ENCODE measurements at places on chromosomes 11 and 22.

DNA sequence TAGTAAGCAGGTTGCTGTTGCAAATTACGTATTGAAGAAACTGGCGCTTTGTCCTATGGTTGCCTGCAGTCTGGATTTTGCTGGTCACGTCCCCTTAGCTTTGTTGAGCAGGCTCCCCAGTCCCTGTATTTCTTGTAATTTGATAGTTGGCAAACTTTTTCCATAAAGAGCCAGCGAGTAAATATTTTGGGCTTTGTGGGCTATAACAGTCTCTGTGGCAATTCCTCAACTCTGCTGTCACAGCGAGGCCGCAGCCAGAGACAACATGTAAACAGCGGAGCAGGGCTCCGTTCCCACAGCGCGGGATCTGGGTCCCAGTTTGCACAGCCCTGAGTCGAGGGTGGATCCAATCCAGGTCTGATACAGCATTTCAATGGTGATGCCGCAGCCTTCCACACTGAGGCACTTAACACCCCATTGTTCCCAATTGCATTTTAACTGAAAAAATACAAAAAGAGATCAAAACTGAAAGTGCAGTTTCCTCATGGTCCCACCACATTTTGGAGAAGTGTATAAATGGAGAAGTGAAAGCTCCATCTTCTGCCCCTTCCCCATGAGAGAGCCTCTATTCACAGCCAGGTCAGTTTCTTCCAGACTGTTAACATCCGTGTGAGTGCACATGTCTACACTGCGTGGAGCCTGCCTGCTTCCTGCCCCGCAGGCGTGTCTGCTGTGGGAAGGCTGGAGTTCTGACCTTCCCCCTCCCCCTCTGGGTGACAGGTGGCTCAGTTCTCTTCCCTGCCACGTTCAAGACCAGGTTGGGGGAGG, 89.1 kb downstream of the RPS6KA4 start:
- DNase-seq = no peak

- DNase-seq = no peak
Observed at GRCh38 chr22:46514592-46515207, 22.7 kb downstream of the CELSR1 start.

- no peak for DNase-seq
Observed at GRCh38 chr22:46649141-46650077, 29.2 kb downstream of the GRAMD4 start.

- no peak for DNase-seq
Observed at GRCh38 chr11:128941573-128942271, 949 bp downstream of the TP53AIP1 start.

- no peak for DNase-seq
Observed at GRCh38 chr22:24726848-24727217, 47.7 kb downstream of the PIWIL3 start.

- DNase-seq = no peak
Observed at GRCh38 chr11:13329670-13330356, 52.2 kb downstream of the BMAL1 start.

- DNase-seq = no peak
Observed at GRCh38 chr11:19244621-19245020, 3.9 kb upstream of the E2F8 start.

DNA sequence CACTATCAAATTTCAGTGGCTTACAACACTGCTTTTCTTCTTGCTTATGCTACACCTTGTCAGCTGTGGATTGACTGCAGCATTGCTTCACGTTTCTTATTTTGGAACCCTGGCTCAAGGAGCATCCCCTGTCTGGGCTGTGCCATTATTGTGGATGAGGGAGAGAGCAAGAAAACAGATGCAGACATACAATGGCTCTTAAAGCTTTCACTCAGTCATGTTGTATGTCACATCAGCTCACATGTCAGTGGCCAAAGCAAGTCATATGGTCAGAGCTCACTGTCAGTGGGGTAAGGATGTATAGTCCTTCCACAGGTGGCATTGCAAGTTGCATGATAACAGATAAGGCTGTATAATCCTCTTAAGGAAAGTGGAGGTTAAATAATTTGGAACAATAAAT, 10.0 kb downstream of the ARHGEF12 start:
- DNase-seq = no peak

DNA sequence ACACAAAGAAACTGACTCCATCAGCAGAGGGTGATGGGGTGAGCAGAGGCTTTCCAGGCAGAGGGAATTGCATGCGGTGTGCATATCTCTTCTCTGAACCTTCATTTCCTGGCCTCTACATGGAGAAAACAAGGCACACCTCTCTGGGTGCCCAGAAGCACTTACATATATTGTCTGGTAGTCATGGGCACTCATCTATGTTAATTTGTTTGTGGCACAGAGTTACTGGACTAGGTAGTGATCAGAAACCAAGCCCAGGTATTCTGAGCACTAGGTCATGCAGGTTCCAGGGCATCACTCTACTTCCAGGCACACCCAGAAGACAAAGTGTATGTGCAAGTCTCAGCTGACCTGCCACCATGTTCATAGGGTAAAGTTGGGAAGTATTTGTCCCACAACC, 56.5 kb downstream of the FZD4 start:
- DNase-seq = no peak

- DNase-seq = no peak
Observed at GRCh38 chr11:79258576-79258975, 182.3 kb downstream of the TENM4 start.
